ENCODE measurements at places on chromosomes 12 and 14. TPM values are rescaled to one million over a fixed set of nuclear protein-coding genes. Genes with fewer than 3 reads are reported as not detected.

DNA sequence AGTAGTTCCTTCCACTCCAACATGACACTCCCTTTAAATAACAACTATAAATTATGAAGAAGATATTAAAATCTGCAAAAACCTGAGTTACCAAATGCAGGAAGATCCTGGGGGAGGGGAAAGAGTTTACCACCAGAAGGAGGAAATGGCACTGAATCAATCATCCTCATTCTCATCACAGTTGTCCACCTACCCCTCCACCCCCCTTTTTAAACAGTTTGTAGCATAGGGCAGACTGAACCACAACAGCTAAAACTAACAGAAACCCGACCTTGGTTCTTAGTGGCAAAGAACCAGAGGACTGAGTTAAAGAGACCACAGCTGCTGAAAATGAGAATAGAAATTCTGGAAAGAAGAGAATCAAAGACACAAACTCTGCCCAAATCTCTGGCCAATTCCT is 189.5 kb downstream of the MED13L start:
- DNase-seq = peak; percentile 15

- no peak for DNase-seq
Observed at GRCh38 chr14:89493877-89494634, 77.0 kb upstream of the FOXN3 start.

GRCh38 chr14:28436821-28437220 is 329.8 kb upstream of the FOXG1 start:
- DNase-seq = no peak

- no peak for DNase-seq
Observed at GRCh38 chr14:21735639-21736307, 62.2 kb upstream of the OR4E1 start.

DNA sequence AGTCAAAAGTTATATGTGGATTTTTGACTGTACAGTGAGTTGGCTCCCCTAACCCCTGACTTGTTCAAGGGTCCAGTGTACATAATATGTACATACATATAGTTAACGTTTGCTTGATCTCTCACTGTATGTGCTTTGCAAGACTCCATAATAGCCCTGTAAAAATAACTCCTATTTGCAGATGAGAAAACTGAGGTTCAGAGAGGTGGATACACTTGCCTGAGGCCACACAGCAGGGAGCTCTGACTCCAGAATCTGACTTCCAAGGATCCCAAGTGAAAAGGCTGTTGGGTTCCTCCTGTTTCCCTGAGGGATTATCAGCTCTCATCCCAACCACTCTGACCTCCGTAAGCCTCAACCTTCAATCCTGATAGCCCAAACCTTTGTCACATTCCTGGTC is 41.7 kb downstream of the CMKLR1 start:
- DNase-seq = no peak

GRCh38 chr12:9856151-9856550 is 13.0 kb downstream of the CLEC2B start:
- DNase-seq = no peak

- no peak for DNase-seq
Observed at GRCh38 chr12:79668113-79668512, 22.7 kb downstream of the PAWR start.

DNA sequence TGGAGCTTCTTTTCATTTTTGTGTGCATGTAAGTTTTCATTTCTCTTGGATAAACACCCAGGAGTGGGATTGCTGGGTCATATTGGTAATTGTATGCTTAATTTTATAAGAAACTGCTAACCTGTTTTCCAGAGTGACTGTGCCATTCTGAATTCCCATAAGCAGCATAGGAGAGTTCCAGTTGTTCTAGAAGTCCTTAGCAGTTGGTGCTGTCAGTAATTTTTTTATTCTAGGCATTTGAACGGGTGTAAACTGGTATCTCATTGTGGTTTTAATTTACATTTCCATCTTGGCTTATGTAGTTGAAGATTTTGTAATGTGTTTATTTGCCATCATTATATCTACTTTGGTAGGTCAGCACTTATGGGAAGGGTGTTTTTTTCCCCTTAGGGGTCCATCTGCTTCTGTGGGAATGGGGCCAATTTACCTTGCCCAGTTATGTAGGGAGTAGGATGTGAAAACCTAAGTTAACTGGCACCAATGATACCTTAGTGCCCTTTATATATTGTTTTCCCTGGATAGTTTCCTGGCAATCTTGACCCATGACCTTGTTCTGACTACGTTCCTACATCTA is 202.9 kb downstream of the AKAP6 start:
- DNase-seq = no peak

Gene TRAFD1
- 64.2 TPM for total RNA-seq

Gene GLIPR1L2
- 0.16 TPM for total RNA-seq
